Subcutaneous adipose tissue (tissue), 4 donors: ENCODE measurements at places on chromosomes 6 and 20. TPM values are rescaled to one million over a fixed set of nuclear protein-coding genes. Genes with fewer than 3 reads are reported as not detected.

The SPAG4 gene
- total RNA-seq, result 1.7 TPM

The BTNL2 gene
- not detected for total RNA-seq

The AMD1 gene
- total RNA-seq, result 42.0 TPM

The HLA-DRB5 gene
- total RNA-seq, result not detected
